HFFc6 (cell line): ENCODE measurements at places on chromosomes 1 and 21.

DNA sequence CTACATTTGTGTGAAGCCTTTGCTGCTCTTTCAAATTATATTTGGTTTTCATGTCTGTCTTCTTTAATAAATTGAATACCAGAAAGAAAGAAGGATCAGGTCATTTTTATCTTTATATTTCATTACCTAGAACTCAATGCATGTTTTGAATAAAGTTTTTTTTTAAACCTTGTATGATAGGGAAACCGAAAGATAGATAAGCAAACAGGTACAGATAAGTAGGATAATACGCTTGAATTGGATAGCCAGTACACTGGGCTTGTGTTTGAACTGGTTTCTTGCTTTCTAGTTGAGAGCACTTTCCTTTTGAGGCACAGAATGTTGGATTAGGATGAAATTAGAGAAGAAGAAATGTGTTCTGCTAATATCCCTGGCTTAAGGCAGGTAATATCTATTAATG lies 46.9 kb downstream of the PKN2 start:
- no peak for DNase-seq

GRCh38 chr1:53306168-53306567 lies 21.7 kb downstream of the LRP8 start:
- no peak for DNase-seq

- peak; percentile 68 for DNase-seq
Measured at GRCh38 chr1:72178266-72178665, 104.1 kb downstream of the NEGR1 start.

GRCh38 chr1:88979054-88979748 lies 13.2 kb downstream of the KYAT3 start:
- peak; percentile 10 for DNase-seq

DNA sequence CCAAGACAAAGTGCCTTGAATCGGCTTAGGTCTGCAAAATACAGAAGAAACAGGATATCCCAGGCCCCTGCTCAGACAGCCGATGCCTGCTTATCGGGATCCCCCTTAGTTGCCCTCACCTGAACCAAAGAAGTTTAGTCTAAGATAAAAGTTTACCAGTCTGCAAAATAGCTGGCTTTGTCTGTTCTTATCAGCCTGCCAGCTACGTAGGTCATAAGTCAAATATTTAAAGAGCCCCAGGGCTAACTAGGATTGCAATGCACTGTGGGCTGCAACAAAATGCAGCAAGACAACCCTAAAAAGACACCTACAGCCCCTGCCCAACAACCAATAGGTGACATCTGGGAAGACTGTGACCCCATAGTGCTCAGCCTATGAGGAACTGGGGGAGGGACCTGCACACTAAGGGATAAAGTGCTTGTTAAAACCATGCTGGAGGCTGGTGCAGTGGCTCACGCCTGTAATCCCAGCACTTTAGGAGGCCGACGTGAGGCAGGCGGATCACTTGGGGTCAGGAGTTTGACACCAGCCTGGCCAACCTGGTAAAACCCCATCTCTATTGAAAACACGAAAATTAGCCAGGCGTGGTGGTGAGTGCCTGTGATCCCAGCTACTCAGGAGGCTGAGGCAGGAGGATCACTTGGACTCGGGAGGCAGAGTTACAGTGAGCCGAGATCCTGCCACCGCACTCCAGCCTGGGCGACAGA lies 27.4 kb downstream of the LRRC3 start:
- DNase-seq, result no peak

GRCh38 chr1:228488125-228488817 lies 1.1 kb downstream of the RNF187 start:
- no peak for DNase-seq

GRCh38 chr1:165854101-165854845 lies 26.9 kb downstream of the UCK2 start:
- peak; percentile 83 for DNase-seq

- peak; percentile 50 for DNase-seq
Measured at GRCh38 chr21:44846485-44847260, 26.8 kb downstream of the PTTG1IP start.

GRCh38 chr1:8818325-8818775 lies 910 bp upstream of the RERE start:
- peak; percentile 70 for DNase-seq

DNA sequence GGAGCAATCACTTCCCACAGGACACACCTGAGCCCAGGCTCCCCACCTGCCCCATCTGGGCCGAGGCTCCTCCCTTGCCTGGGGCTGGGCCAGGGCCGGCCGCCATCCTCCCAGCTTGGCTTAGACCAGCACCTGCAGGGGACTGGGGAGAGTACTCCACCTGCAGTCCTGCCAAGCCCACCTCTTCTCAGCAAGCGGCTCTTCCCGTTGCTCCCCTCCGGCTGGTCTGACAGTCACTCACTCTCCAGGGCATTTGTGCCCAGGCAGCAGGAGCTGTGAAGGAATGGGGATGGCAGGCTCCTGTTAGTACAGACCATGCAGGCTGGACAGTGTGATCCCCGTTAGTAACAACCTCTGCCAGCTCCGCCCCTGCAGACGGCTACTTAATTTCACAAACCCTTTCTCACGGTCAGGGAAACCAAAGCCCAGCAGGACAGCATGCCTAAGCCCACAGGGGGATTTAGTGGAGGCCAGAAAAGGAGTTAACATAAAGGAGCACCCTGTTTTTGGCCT lies at the start of gene FYB2:
FYB2 (minus strand) TSS at position 18 of the 513 bp plus-strand sequence. CDS start 114 bp downstream, outside the sequence.
- no peak for DNase-seq

DNA sequence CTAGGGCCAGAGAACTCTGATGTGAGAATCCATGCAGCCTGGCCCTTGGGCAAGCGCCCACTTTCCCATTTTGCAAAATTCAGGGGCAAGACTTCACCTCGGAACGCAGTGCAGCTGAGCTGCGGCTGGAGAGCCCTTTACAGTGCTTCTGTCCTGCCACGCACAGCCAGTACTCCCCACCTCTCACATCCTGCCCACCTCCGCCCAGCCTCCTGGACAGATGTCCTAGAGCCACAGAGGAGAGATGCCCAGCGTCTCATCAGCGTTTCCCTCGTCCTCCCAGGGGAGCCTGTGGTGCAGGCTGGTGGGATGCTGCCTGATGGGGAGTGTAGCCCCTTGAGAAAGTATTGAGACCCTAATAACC lies 29.6 kb downstream of the RUNX3 start:
- DNase-seq, result no peak

DNA sequence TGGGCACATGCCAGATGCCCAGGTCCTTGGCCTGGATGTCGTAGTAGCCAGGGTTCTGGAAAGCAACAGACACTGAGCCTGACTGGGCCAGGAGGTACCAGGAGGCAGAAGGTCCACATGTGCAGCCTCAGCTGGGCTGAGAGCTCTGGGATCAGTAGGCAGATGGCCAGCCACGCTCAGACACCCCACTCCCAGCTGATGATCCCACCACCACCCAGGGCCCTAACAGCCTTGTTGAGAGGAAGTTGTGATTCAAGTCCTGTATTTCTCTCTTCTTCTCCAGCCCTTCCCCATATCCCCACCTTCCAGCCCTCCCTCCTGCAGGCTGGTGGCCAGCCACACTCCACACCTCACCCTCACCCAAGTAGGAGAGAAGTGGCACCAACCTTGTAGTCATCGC lies 4.0 kb downstream of the ITLN2 start:
- DNase-seq, result no peak

DNA sequence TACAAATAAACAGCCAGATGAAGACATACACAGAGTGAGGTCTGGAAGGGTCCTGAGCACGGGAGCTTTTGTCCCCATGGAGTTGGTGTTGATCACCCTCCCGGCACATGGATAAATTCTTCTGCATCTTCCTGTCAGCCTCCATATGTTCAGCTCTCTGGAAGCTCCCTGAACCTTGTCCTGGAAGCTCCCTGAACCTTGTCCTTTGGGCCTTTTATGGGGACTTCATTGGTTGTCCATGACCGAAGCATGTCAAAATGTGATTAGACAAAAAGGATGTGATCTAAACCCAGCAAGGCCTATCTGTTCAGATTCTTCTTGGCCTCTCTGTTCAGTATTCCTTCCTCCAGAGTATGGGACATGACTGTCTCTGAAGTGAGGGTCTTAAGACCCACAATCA lies 25.4 kb upstream of the RNF11 start:
- DNase-seq, result no peak

GRCh38 chr21:25334046-25334730 lies 273.1 kb downstream of the MRPL39 start:
- DNase-seq, result no peak

DNA sequence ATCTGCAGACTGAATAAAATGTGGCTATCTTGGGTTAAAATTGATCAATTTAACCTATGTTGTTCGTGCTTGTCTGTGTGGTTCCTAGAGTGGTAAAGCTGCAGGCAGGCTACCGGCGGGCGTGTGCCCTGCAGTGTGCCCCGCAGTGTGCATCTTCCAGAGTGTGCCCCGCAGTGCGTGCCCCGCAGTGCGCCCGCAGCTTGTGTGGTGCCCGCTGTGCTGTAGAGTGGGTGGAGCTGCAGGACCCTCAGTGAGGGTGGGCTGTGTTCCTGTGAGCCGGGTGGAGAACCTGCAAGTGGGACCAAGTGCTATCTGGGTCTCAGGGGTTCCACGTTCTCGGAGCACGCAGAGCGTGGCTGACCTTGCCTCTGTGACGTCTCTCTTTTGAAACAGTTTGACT lies 10.7 kb downstream of the RRP1 start:
- DNase-seq, result no peak

GRCh38 chr1:72623299-72623708 lies 341.0 kb upstream of the NEGR1 start:
- peak; percentile 51 for DNase-seq

DNA sequence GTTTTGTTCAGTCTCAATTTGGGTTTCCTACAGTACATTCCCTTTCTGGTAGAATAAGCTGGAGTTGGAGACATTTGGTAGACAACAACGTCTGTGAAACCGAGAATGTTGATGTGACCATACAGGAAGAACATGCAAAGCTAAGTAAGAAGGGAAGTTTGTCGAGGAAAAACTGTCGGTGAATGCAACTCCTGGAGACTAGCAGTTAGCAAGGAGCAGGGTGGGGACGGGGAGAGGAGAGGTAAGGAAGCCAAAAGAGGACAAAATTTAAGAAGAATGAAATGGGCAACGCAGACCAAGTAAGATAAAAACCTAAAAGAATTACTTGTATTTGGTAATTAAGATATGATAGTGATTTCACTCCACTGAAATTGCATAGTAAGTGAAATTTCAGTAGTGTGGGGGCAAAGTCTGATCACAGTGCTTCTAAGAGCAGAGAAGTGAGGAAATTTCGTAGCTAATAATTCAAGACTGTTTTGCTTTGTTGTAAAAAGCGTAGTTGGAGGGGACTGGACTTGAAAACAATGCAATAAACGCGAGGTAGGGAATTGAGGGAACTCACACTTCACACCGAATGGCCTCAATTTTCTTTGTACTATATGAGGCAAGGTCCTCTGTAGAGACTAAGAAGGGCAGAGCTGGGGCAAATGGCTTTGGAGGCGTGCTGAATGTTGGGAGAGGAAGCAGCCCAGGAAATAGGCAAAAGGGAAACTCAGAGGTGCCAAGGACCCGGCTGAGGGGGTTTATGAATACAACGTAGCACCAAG lies 787 bp upstream of the GIPC2 start:
- DNase-seq, result no peak

DNA sequence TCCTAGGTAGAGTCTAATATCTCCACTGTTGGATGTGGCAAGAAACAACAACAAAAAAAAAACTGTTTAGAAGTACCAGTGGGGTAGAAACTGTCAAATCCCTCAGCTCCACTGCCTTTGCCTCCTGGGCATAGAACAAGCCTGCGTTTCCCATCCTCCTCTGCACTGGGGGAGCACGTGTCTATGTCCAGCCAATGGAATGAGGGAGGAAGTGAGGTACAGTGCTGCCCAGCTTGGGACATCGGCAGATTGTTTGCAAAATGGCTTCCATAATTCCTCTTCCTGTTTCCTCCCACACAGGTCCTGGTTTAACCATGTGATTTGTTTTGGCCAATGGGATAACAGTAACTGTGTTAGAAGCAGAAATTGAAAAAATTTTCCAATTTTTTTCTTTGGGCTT lies 39.1 kb downstream of the PSMG1 start:
- no peak for DNase-seq

DNA sequence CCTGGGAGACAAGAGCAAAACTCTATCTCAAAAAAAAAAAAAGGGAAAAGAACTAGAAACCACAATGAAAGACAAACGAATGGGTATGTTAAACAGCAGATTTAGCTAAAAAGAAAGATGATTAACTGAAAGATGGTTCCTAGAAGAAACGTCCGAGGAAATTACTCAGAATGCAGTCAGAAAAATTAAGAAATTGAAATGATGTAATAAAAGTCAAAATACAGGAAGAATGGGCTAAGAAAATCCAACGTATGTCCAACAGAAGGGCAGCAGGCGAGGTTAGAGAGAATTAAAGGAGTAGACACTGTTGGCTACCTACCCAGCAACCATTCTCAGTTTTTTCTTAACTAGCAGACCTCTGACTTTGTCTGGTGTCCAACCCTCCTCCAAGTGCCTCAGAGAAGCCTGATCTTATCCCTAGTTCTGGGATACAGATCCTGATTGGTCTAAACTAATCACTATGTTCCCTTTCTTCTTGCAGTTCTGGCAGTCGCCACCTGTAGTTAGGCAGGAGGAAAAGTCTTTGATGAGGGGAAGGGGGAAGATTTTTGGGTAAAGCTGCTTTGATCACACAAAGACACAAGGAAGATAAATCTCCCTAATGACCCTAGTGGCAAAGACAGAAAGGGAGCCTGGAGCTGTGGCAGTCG lies 25.7 kb downstream of the GPR161 start:
- DNase-seq, result no peak

GRCh38 chr1:62508187-62508758 lies 71.4 kb downstream of the USP1 start:
- peak; percentile 40 for DNase-seq

DNA sequence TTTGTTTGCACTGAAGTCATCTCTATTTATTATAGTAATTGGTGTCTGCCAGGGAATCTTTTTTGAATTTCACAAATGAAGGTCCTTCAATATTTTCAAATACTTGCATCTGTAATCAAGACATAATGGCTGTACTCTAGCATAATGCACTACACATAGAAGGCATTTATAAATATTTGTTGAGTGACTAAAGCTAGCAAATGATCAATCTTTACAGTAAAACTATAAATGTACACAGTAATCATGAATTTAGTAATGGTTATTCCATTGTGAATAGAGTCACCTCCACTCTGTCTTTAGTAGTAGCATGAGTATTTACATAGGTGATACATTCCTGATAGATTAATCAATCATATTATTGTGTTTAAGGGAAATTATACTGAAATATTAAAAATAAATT lies 119.6 kb downstream of the USH2A start:
- DNase-seq, result no peak
